ENCODE measurements at places on chromosomes 13 and 19.

DNA sequence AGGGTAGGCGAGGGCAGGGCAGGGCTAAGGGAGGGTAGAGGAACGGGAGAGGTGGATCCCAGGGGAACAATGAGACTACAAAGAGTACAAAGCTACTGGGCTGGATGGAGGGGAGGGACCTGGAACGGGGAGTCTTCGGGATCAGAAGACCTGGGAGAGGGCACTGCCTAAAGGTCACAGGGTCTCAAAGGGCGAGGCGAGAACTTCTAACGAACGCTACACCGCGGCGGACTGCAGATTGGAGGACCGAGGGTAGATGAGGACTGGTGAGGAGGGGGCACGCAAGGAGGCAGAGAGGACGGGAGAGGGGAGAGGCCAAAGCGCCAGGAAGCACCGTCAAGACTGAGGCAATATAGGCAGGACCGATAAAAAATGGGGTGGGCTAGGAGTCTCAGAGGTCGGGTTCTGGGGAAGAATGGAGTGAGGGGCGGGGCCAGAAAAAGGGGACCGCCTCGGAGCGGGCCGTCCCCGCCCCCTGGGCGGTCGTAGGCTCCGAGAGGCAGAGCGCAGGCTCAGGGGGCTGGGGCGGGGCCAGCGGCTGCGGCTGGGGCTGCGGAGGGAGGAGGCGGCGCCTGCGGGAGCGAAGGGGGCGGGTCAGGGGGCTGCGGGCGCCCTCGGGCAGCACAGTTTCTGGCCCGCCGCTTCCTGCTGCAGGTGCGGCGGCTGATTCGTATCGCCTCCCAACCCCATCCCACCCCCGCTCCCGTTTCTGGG is 1.3 kb upstream of the KCNC3 start:
- DNase-seq: no peak

DNA sequence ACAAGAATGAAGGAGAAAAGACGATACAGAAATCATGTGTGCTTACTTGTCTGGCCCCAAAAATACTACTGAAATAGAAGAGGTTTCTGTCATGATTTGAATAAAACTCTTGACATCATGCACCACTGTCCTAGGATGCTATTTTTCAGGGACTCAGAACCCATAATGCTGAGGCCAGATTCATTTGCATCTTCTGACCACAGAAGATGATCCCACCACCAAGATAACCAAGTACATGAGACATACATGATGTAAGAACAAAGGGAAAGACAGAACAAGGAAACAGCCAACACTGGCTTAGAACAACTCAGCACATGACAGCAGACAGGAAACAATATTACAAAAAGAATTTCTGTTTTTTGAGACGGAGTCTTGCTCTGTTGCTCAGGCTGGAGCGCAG is 2.5 kb downstream of the ZNF552 start:
- no peak for DNase-seq

DNA sequence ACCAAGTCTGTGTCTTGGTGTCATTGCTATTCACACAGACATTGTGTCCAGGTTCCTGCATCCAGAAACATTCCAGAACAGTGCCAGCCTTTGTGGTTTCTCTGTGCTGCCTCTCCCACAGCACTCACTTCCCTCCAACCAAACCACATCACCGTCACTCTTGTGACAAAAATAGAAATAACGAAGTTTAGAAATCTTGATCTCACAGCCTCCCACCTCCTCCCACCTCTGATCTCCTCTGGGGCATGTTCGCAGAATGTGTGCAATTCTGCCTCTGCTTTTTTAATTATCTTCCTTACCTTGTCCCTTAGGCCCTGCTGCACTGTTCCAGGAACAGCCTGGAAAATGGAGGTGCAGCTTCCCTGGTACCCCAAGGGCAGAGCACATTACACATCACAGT is 8.7 kb upstream of the SERPINE3 start:
- DNase-seq: no peak

GRCh38 chr19:46861691-46862502 is 1.1 kb downstream of the ARHGAP35 start:
- no peak for DNase-seq

DNA sequence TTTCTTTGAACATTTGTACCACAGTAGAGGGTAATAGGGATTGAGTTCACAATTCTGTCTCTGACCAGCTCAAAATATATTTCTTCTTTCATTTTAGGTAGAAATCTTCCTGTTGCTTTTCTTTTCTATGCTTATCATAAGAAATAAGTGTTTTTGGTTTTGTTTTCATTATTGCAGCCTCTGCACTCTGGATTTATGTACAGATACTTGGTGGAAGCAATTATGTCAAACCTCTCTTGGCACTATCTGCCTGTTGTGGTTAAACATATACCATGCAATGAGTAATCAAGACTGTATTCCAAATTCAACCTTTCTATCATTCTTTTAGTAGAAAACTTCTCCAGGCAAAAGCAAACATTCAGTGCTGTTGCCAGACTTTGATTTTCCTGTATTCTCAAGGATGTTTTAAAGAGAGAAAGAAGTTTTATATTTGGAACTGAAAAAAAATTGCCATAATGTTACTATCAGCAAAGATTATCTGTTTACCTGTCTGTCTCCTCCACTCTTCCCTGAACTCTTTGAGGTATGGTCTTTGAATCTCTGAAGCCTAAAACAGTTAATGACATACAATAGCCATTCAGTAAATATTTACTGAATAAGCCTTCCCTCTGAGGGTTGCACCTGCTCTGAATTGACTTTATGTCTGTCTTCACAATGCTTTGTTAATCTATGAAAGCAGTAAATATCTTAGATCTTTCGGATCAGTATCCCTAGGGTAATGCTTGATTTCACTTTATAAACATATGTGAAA is 612.5 kb upstream of the PRR20A start:
- DNase-seq: no peak

GRCh38 chr13:24103782-24104372 is 56.6 kb upstream of the SPATA13 start:
- no peak for DNase-seq

GRCh38 chr19:39677961-39678889 is 22.5 kb downstream of the LGALS16 start:
- DNase-seq: no peak

- peak; percentile 76 for DNase-seq
Observed at GRCh38 chr19:48255376-48256303, at the start of gene CARD8. TSS of gene CARD8 (minus strand) at chr19:48255912. CDS start at chr19:48241020, 14,892 bp downstream.

- DNase-seq: no peak
Observed at GRCh38 chr13:30881191-30881651, 24.9 kb upstream of the MEDAG start.

DNA sequence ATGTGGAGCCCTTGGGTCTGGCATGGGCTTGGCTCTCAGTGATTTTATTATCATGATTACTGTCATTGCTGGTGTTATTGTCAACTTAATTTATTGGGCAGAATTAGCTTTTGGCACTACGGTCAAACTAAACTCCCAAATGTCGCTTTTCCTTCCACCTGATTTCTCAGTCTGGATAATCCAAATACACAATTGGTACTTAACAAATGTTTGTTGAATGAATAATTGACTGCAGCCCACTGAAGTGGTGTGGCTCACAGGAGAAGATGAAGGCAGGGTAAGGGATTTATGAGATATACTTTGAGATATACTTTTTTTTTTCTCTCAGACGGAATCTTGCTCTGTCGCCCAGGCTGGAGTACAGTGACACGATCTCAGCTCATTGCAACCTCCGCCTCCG is 1.5 kb downstream of the COLGALT1 start:
- DNase-seq: no peak

DNA sequence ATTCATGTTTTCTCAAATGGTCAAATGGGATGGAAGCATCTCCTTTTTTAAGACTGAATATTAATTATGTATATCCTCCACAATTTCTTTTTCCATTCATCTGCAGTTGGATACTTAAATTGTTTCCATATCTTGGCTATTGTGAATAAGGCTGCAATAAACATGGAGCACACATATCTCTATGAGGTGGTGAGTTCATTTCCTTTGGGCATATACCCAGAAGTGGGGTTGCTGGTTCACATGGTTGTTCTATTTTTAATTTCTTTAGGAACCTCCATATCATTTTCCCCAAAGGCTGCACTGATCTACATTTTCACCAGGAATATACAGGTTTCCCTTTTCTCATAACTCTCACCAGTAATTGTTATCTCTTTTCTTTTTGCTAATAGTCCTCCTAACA is 566.3 kb downstream of the KCTD12 start:
- DNase-seq: no peak

DNA sequence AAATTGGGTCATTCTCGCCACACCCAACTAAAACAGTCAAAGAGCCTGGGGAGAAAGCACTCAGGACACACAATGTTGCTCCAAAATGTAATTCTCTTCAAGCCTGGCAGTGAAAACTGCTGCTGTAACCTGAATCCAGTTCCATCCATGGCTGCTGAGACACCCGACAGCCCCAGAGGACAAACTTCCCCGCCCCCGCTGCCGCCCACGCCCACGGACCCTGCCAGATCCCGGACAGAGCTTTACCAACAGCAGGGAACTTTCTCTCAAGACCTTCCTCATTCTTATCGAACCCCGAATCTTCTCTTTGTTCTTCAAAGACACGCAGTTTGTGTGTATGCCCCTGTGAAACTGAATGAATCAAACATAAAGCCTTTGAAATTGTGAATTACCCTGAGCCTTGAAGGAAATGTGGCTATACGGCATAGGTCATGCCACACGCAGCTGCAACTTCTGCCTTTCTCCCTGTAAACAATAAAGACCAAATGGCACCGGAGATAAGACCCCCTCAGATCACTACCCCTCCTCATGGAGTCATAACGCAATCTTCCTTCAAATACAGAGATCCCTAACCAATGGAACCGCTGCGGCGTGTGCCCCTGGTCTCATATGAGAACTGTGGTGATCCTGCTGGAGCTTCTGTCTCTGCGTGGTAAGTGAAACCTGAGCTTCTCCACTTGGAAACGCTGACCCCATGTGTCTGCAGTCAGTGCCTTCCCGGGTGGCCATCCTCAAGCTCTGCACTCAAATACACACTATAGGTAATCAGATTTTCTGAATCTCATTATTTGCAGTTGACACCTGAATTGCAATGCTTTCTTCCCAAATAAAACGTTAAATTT is 4.8 kb upstream of the LAMP1 start:
- DNase-seq: no peak

DNA sequence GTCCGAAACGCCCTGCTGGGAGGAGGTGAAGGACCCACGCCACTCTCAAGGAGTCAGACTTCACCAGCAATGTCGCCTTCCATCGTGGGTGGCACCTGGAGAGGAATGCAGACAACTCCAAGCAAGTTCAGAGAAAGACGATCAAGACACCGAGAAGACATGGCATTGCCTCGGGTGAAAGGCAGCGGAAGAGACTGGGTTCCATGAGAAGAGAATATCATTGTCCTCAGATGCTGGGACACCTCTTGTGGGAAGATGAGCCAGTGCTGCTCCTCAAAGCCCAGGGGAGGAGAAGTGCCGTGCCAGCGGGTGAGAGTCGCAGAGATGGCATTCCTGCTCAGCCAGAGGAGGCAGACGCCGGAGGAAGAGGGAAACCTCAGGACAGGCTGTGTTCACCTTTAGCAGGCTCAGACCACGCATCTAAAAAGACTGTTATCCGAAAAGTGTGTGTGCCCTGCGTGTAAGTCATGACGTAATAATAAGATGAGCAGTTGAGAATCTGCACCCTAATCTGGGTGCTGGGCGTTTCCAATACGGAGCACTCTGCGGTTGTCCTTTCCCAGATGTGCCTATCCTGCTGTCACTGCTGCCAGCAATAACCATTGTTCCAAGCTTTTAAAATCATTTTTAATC is 144.6 kb upstream of the SPACA7 start:
- no peak for DNase-seq

- DNase-seq: no peak
Observed at GRCh38 chr13:40120288-40120687, 464.8 kb downstream of the COG6 start.

DNA sequence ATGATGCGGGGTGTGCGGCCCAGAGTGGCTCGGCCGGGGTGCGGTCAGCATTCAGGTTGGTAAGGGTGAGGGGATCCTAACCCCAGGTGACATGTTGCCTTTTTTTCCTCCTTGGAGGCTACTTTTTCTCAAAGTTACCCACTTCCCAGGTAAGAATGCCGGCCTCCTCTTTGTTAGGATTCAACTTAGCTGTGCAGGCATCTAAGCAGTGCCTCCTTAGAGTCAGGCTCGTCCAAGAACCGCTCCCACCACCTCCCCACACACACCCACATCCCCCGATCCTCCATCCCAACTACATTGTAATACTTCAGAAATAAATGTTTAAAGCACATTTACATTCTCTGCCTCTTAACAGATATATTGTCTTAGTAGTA is 733 bp upstream of the ENOX1 start:
- no peak for DNase-seq

GRCh38 chr13:81568824-81569223 is 1227.9 kb upstream of the SPRY2 start:
- DNase-seq: no peak

DNA sequence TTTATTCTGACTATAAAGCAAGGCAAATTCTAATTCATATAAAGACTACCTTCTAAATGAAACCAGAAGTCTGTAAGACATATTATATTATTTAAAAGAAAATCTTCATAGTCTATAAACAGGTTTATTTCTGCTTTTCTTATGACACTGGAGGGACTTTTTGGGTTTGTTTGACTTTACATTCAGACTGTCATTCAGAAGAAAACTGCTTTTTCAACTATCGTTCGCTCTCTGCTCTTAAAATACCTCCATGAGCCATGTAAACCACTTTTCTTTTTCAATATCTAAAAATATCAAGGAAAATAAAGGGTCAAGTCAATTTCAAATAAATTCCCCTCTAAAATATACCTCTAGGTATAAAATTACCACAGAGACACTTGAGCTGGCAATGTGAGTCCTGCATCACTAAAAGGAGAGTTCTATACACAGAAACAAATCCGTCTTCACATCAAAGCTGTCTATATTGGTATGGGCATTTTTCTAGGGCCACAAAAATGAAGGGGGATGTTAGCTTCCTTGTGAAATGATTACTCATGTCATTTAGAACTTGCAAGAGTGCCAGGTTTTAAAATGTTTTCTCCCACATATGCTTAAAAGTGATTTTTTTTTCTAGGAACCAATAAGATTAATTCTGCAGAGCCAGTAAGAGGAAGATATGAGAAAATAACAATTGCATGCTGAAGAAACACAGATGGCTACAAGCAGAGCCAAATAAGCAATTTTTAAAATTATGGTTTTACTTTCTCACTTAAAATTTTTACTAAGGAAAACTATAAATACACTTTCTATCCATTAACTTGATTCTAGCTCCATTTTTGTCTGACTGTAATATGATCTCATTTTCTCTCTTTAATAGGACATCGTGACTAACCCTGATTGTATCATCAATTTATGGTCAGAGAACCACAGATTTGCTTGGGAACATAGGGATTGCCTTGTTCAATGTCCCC is 181.8 kb downstream of the TBC1D4 start:
- no peak for DNase-seq

- no peak for DNase-seq
Observed at GRCh38 chr13:104206450-104207044, 1140.3 kb upstream of the SLC10A2 start.

GRCh38 chr13:59398127-59398526 is 765.6 kb downstream of the DIAPH3 start:
- no peak for DNase-seq

GRCh38 chr19:43780706-43781525 is at the start of gene KCNN4:
TSS of gene KCNN4 (minus strand) at chr19:43780973. CDS start at chr19:43780861, 112 bp downstream.
- no peak for DNase-seq

- DNase-seq: no peak
Observed at GRCh38 chr19:42412227-42412626, 15.0 kb downstream of the LIPE start.

- DNase-seq: peak; percentile 85
Observed at GRCh38 chr19:10191347-10191746, 3.4 kb downstream of the DNMT1 start.

GRCh38 chr13:51333421-51333820 is 6.1 kb upstream of the SERPINE3 start:
- DNase-seq: no peak

GRCh38 chr19:1417145-1417544 is 9.8 kb downstream of the DAZAP1 start:
- no peak for DNase-seq

GRCh38 chr13:99803141-99803540 is 168.4 kb downstream of the ZIC5 start:
- no peak for DNase-seq
